Kasumi-1 (cell line): ENCODE measurements at places on chromosomes 13 and 19.
A peak's percentile ranks its signal among the peaks of the same experiment; 100 is the strongest.

GRCh38 chr13:34926508-34926907, 15.6 kb upstream of the NBEA start:
- peak; percentile 15 for DNase-seq

GRCh38 chr19:13665125-13665905, 99.0 kb upstream of the MRI1 start:
- no peak for DNase-seq

DNA sequence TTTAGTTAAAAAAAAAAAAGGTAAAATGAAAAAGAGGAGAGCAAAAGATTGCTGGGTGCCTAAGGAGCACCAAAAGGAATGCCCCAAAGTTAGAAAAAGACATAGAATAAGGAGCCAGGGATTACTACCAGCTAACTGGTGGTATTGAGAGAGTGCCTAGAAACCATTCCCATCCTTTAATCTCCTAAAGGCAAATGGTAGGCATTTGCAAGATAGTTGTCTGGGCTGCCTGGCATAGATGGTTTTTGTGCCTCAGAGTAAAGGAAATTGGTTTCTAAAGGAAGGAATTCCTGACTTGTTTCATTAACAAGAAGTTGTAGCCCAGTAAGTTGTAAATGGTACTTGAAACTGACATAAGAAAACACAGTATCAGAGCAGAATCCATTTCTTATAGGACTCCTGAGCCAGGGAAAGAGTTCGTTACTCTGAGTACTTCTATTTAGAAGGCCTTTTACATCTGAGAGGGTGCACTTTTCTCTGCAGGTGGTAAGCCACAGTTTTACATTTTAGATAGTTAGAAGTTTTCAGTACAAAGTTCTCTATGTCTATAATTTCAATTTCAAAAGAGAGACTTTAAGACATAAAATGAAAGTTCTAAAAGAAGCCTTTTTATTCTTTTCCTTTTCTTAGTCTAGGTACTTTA, 92.6 kb downstream of the OLFM4 start:
- no peak for DNase-seq

DNA sequence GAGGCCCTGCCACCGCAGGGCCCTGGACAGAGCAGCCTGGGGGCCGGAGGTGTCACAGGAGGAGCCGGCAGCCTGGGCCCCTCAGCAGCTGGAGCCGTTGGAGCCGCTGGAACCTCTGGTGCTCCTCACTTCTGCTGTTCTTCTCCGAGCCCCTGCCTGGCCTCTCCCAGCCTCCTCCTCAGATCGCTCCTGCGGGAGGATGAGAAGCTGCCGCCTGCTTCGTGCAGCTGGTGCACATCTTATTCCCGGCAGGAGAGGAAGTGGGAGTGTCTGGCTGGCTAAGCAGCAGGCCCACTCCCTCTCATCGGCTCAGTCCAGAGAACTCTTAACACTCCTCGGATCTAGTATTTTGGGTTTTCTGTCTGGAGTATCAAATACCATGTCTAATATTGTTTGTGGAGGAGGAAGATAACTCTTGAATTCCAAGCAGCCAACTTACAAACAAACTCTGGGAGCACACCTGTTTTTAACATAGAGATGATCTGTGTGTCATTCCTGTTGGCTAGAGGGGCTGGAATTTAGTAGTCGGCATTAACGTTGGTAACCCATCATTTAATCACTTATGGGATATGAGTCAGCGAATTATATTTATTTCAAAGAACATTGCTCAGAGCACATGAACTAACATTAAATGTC, 37.1 kb upstream of the RNF113B start:
- no peak for DNase-seq

- DNase-seq, result no peak
These were observed 74.0 kb downstream of the PDS5B start for GRCh38 chr13:32660227-32660626.

- no peak for DNase-seq
These were observed 25.2 kb downstream of the MARK4 start for GRCh38 chr19:45276284-45276687.

DNA sequence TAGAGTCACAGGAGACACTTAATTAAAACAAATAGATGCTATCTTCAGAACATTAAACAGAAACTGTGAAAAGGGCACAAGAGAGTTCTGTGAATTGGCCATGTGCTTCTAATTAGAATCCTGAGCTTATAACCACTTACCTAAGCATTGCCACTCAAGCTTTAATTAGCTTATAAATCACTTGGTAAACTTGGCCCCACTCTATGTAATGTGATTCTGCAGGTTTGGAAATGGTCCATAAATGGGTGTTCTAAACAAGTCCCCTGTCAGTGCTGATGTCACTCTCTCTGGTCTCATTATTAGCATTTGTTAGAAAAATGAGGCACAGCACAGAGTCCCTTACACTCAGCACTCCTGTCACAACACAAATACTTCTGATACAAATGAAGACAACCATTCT, 18.0 kb downstream of the ZNF91 start:
- no peak for DNase-seq

DNA sequence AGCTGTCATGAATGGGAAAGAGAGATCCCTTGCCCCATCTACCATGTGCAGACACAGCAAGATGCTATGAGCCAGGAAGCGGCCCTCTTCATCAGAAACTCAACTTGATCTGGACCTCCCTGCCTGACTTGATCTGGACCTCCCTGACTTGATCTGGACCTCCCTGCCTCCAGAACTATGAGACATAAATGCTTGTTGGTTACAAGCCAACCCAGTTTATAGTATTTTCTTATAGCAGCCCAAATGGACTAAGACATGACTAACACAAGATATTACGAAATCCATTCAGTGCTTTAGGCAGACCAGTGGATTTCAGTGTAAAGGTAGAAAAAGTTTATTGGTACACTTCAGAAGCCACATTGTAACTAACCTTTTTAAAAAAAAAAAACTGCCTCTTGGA, 15.6 kb downstream of the PCID2 start:
- DNase-seq, result no peak

DNA sequence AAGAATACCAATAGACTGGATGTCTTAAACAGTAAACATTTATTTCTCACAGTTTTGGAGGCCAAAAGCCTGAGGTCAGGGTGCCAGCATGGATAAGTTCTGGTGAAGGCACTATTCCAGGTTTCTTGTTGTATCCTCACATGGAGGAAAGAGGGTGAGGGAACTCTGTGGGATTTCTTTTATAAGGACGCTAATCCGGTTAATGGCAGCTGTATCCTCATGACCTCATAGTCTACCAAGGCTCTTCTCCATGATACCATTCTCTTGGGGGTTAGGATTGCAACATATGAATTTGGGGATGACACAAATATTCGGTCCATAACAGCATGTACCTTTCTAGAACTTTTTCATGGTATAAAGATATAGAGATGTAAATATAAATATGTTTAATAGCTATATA, 412.0 kb downstream of the LMO7 start:
- DNase-seq, result no peak

DNA sequence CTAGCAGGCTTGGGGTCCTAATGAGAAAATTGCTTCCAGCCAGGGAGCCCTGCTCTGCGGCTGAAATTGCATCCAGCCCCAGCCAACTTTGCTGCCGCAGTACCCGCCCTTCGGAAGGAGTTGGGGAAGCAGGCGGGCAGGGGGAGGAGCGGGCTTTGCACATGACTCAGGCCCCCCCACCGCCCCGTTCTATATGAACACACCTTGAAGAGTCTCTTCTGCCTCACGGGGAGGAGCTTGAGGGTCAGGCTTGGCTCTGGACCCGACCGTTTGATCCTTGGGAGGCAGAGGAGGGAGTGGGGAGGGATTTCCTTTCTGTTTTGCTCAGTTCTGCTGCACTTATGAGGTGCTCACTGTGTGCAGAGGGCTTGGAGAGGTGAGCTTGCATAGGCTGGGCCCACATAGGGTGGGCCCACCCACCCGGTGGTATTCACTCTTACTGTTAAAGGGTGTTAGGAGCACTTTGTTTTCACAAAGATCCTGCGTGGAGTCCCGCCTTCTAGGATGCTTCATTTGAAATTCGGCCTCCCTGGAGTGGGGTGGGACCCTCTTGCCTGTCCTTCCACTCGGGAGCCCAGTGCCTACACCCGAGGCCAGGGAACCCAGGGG, 46.5 kb downstream of the LYL1 start:
- DNase-seq, result no peak

- no peak for DNase-seq
These were observed 37.7 kb downstream of the USP12 start for GRCh38 chr13:27133889-27134288.

DNA sequence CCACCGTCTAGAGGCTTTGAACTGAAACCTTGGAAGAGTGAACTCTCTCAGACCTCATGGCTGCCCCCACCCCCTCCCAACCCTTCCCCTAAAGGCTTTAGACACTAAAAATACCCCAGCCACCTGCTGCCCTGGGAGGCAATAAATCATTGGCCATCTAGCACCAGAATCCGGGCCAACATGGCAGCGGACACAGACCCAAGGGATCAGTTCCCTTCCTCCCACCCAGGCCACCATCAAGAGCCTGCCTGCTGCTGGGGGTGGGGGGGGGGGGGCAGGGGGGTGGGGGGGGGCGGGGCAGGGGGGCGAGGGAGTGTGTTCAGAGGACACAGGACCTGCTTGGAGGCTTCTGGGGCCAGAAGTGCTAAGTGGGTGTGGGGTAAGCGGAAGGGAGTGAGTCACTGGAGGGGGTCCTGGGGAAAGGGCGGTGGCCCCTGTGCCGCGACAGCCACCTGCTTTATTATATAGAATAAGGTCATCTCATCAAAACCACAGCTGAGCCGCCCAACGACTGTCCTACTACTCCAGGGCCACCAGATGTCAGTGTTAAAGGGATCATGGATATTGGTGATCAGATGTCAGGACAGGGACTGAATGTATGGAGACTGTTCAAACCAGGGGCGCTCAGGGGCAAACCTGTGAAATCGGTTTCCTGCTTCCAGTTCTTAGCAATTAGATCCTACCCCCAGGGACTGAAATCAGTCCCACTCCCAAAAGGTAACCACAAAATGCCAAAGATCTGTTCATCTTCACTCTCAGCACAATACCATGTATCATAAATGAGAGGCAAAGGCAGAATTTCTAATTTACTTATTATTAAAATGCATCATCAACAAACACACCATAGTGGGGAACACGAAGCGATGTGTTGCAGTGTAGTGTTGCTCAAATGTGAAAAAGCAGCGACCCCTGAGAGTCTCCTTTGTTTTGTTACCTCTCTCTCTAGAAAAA, 24.3 kb downstream of the ARL11 start:
- peak; percentile 87 for DNase-seq

DNA sequence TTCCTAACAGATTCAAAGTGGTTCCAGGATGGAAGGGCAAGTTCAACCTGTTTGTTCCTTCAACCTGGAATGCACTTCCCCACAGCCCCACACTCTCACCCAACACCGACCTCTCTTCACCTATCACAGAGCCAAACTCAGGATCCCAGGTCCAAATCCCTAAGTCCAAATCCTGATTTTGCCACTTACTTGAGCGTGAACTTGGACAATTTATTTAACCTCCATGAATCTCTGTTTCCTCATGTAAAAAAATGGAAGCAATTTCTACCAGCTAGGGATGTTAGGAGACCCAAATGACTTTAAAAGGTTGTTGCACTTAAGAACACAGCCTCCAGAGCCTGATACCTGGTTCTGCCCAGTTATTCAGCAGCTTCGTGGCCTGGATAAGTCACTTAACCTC, 5.4 kb upstream of the IGSF23 start:
- no peak for DNase-seq

DNA sequence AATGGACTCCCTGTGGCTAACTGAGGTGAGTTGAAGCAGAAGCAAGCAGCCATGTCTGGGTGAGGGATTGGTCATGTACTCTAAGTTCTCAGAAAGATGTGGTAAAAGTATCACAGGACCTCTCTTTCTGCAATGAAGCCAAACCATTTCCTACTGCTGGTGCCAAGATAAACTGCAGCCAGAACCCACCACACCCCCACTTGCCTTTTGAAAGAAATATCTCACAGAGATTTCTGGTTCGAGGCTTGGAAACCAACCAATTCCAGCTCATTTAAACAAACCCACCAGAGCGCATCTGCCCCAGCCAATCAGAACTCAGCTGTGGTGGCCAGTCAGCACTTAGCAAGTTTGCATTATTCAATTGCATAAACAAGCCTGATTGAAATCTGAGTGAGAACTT, 204.5 kb upstream of the ATXN8OS start:
- DNase-seq, result no peak

DNA sequence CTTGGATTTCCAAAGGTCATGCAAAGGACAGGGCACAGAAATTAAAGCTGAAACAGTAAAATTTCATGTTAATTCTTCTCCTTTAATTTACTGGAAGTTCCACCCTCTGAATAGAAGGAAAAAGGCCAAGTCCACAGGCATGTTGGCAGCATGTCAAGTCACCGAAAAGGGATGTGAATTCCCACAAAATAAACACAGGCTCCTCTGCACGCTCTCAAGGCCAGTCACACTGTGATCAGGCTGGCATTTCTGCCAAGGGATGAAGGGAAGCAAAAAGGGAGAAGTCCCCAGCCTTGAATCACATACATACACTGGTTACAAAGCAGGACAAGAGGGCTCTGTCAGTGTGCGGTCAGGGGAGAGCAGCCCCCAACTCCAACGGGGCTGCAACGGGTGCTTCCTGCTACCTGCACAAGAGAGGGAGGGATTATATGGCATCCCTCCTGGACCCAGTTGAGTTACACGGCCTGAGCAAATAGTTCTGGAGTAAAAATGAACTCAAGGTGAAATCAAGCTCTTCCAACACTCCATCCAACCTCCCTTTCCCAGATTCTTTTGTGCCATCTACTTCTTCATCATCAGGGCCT, 6.9 kb downstream of the DCLK1 start:
- no peak for DNase-seq

DNA sequence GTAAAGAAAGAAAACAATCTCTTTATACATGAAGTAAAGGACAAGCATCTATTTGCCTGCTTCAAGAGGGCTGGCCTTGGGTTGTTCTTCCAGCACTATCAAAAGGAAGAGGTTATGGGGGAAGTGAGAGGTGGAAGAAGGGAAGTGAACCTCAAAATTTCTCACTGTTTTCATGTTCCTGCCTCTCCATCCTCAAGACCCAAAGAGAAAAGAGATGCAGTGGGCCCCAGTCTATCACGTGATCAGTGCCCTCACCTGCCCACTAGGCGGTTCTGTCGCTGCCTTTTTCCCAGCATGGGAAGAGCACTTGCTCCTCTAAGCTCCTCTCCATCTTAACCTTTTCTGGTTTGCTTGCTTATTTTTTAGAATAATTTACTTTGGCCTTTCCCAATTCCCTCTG, 6.2 kb upstream of the USP12 start:
- no peak for DNase-seq

DNA sequence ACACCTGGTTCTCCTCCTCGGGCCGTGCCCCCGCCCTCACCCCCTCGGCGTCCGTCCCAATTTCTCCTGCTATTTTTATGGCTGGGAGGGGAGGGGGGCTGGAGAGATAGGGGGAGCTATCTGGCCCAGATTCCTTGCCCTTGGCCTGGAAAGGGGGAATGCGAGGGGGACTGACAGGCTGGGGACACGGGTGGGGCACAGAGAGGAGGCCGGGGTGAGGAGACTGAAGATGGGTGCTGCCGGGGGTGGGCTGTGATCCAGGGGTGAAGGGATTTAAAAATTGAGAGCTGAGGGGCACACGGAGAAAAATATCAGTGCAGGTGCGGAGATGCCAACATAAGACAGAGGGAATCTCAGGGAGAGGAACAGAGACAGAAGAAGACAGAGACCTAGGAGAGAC, 2.3 kb downstream of the PRKCG start:
- no peak for DNase-seq

- peak; percentile 36 for DNase-seq
These were observed 36.4 kb upstream of the IGFL1 start for GRCh38 chr19:46192992-46193650.
